ENCODE measurements at places on chromosomes 16 and 17. TPM values are rescaled to one million over a fixed set of nuclear protein-coding genes. Genes with fewer than 3 reads are reported as not detected.

- peaks cover 4% of the 10 kb centered on the region for H3K36me3 ChIP-seq
- no peak for DNase-seq
- H3K27me3 ChIP-seq: no peaks in the 10 kb centered on the region
- no peak overlapping the region for H3K27ac ChIP-seq
- H3K4me1 ChIP-seq: no peaks in the 10 kb centered on the region
These were observed 2.1 kb downstream of the IGFALS start for GRCh38 chr16:1791256-1791942.

DNA sequence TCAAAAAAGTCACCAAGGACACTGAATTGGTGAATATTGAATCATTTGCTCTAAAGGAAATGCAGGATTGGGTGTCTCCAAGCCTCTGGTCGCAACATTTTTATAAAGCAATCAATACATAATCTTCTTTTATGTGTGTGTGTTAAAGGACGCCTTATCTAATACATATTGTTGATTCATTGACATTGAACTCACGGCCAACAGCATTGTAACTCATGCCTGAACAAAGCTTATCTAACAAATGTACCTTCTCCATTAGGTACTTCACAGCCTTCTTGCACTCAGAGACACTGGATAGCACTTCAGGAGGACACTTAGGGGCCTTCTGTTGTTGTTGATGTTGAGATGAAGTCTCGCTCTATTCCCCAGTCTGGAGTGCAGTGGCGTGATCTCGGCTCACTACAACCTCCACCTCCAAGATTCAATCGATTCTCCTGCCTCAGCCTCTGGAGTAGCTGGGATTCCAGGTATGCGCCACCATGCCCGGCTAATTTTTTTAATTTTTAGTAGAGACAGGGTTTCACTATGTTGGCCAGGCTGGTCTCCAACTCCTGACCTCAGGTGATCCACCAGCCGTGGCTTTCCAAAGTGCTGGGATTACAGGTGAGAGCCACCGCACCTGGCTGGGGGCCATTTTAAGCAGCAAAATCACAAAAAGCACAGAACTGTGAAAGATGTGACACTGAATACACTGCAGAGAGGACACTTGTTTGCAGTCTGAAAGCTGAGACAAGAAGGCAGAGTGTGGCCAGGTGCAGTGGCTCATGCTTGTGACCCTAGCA lies 13.2 kb upstream of the PDXDC1 start:
- H3K27me3 ChIP-seq: peaks cover 14% of the 10 kb centered on the region
- no peak for DNase-seq
- H3K36me3 ChIP-seq: no peaks in the 10 kb centered on the region
- H3K4me1 ChIP-seq: no peaks in the 10 kb centered on the region
- H3K4me3 ChIP-seq: no peak overlapping the region

- H3K36me3 ChIP-seq: peaks cover 8% of the 10 kb centered on the region
- H3K4me1 ChIP-seq: peaks cover 48% of the 10 kb centered on the region
- no peak overlapping the region for H3K4me3 ChIP-seq
- H3K27me3 ChIP-seq: peaks cover 26% of the 10 kb centered on the region
- no peak for DNase-seq
These were observed 21.1 kb downstream of the ZNF213 start for GRCh38 chr16:3155972-3156371.

- no peak for DNase-seq
- peaks cover 2% of the 10 kb centered on the region for H3K36me3 ChIP-seq
- H3K27ac ChIP-seq: no peak overlapping the region
- H3K4me1 ChIP-seq: no peaks in the 10 kb centered on the region
- H3K4me3 ChIP-seq: no peak overlapping the region
These were observed 54.0 kb downstream of the MRTFB start for GRCh38 chr16:14125000-14125681.

DNA sequence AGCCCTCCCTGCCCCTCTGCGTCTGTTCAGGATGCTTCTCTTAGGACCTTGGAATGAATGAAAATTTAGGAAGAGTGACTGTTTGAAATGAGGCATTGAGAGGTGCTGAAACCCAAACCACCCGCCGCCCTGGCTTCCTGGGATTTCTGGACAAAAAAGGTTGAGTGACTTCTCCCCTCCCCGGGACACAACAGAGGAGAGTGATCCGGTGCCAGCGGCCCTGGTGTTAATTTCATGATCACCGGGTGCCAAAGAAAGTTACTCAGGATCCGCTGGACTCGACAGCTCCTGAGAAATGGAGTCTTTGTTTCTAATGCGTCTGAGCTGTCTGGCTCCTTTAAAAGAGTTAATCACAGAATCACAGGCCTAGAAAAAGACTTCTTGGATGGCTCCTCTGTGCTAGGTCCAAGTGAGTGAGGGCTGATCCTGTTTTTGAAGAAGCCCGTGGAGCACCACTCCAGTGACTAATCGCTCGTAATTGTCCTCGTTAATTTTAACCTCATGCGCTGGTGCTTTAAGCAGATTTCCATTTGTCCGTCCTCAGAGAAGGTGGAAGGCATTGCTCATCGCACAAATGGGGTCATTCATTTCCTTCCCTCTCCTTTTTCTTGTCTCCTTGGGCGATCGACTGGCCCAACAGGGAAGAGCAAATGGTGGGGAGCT lies 144.4 kb upstream of the ZFHX3 start:
- no peak overlapping the region for H3K4me3 ChIP-seq
- no peaks in the 10 kb centered on the region for H3K27me3 ChIP-seq
- H3K36me3 ChIP-seq: no peaks in the 10 kb centered on the region
- H3K27ac ChIP-seq: no peak overlapping the region
- DNase-seq: no peak

- DNase-seq: no peak
- peaks cover 2% of the 10 kb centered on the region for H3K27me3 ChIP-seq
- H3K36me3 ChIP-seq: peaks cover 14% of the 10 kb centered on the region
- H3K4me3 ChIP-seq: peak overlapping the region; percentile 64
- peak overlapping the region; percentile 81 for H3K27ac ChIP-seq
These were observed 2.3 kb upstream of the HOXB2 start for GRCh38 chr17:48546924-48547807.

GRCh38 chr17:65013613-65014391 lies 42.7 kb downstream of the GNA13 start:
- H3K4me1 ChIP-seq: peaks cover 49% of the 10 kb centered on the region
- no peaks in the 10 kb centered on the region for H3K27me3 ChIP-seq

- no peaks in the 10 kb centered on the region for H3K4me1 ChIP-seq
- no peak overlapping the region for H3K27ac ChIP-seq
- H3K27me3 ChIP-seq: peaks cover 22% of the 10 kb centered on the region
- H3K4me3 ChIP-seq: no peak overlapping the region
- no peak for DNase-seq
These were observed 103.9 kb upstream of the SEC14L1 start for GRCh38 chr17:77036841-77037381.

DNA sequence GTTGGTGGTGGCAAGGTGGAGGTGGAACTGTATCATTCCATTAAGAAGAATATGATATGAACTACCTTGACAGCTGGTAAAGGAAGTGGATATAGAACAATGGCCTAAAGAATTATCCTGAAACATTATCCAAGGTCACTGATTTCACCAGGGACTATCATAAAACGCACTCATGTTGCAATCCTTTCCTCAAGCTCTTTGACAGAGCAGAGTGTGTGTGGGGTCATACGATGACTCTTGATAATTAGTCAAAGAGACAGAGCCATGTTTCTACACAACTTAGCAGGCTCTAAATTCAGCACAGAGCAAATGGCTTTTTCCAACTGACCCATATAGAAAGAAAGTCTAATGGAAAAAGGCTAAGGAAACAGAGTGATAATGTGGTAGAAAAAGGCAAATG lies 126.4 kb upstream of the ANKFN1 start:
- peaks cover 17% of the 10 kb centered on the region for H3K4me1 ChIP-seq
- H3K27me3 ChIP-seq: peaks cover 8% of the 10 kb centered on the region
- no peaks in the 10 kb centered on the region for H3K36me3 ChIP-seq
- H3K27ac ChIP-seq: no peak overlapping the region
- no peak overlapping the region for H3K4me3 ChIP-seq

GRCh38 chr16:4016005-4016352 lies 100.3 kb downstream of the ADCY9 start:
- no peaks in the 10 kb centered on the region for H3K27me3 ChIP-seq
- H3K4me3 ChIP-seq: no peak overlapping the region
- DNase-seq: no peak
- H3K27ac ChIP-seq: no peak overlapping the region
- H3K36me3 ChIP-seq: no peaks in the 10 kb centered on the region

GRCh38 chr16:67208154-67208896 lies 9.4 kb downstream of the ELMO3 start:
- no peaks in the 10 kb centered on the region for H3K27me3 ChIP-seq
- peak overlapping the region; percentile 14 for H3K27ac ChIP-seq
- no peak for DNase-seq
- peaks cover 2% of the 10 kb centered on the region for H3K4me1 ChIP-seq

- no peaks in the 10 kb centered on the region for H3K27me3 ChIP-seq
- no peak overlapping the region for H3K4me3 ChIP-seq
- no peak for DNase-seq
- no peak overlapping the region for H3K27ac ChIP-seq
These were observed 5.9 kb downstream of the ZDHHC7 start for GRCh38 chr16:85005285-85006069.

- no peak overlapping the region for H3K4me3 ChIP-seq
- H3K27ac ChIP-seq: no peak overlapping the region
- H3K36me3 ChIP-seq: no peaks in the 10 kb centered on the region
- no peaks in the 10 kb centered on the region for H3K27me3 ChIP-seq
- H3K4me1 ChIP-seq: no peaks in the 10 kb centered on the region
- no peak for DNase-seq
These were observed 21.9 kb downstream of the KCNJ2 start for GRCh38 chr17:70190959-70191805.

- no peak overlapping the region for H3K4me3 ChIP-seq
- no peak overlapping the region for H3K27ac ChIP-seq
- no peaks in the 10 kb centered on the region for H3K4me1 ChIP-seq
- no peak for DNase-seq
These were observed 23.6 kb downstream of the IRX5 start for GRCh38 chr16:54954220-54954619.

DNA sequence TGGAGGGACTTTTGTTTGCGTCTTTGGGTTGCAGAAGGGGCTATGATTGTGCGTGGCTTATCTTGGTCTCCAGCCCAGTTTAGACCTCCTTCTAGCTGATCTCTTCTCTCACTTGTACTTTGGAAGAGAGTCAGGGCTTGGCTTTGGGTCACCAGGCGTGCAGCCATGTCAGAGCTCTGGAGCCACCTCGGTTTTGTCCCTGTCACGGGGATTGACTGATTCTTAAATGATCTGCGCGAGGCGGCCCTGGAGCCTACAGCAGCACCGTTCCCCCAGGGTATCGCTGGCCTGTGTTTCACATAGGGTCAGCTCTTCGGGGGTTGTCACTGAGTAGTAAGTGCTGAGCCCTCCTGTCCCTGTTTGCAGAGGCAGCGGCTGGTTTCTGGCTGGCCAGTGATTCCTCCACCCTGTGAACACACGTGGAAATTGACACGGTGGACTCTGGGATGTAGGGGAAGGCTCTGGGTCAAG lies 209.8 kb upstream of the CHMP6 start:
- peaks cover 88% of the 10 kb centered on the region for H3K4me1 ChIP-seq
- no peak for DNase-seq
- peaks cover 54% of the 10 kb centered on the region for H3K36me3 ChIP-seq
- no peaks in the 10 kb centered on the region for H3K27me3 ChIP-seq
- peak overlapping the region; percentile 90 for H3K27ac ChIP-seq

DNA sequence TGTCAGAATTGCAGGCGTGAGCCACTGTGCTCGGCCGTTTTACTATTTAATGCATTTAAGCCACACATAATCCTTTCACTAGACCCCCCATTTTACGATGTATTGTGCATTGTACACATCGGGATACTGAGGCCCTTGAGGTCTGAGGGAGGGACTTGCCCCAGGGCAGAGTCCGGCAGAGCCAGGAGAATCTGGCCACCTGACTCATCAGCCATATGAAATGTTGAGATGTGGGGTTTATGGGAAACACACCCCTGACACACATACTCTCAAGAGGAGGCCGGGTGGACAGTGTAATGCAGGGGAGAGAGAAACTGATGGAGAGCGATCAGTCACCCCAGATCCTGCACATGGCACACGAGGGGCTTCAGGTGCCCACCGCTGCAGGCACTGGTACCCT lies 196.6 kb downstream of the ZNF423 start:
- H3K4me3 ChIP-seq: no peak overlapping the region
- H3K4me1 ChIP-seq: no peaks in the 10 kb centered on the region
- DNase-seq: no peak
- no peak overlapping the region for H3K27ac ChIP-seq

DNA sequence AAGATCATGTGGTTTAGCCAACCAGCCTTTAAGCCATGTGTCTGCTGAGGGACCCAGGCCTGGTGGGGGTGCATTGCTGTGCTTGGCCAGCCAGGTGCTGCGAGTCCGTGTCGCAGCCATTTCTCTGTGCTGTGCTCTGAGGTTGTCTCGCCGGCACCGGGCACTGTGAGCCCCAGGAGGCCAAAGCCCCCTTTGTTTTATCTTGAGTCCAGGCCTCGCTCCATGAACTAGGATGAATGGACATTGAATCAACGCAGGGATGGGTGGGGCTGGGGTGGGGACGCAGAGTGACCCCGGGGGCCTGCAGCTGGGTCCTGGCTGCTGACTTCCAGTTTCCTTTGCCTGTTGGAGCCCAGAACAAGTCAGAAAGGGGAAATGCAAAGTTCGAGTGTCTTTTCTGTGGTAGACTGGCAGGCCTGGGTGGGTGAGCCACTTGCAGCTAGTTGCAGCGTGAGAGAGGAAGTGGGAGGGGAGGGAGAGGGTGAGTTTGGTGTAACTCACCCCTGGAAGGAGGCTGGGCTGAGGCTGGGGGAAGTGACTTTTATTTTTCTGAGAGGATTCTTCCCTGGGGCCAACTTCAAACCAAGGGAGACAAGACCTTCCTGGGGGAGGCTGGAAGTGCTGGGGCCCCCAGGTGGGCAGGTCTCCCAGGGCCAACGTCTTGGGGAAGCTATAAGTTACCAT lies 324.7 kb downstream of the SEC14L1 start:
- H3K27me3 ChIP-seq: no peaks in the 10 kb centered on the region
- peaks cover 79% of the 10 kb centered on the region for H3K36me3 ChIP-seq
- H3K4me3 ChIP-seq: peak overlapping the region; percentile 63
- H3K27ac ChIP-seq: peak overlapping the region; percentile 91
- peaks cover 90% of the 10 kb centered on the region for H3K4me1 ChIP-seq
- peak; percentile 92 for DNase-seq

DNA sequence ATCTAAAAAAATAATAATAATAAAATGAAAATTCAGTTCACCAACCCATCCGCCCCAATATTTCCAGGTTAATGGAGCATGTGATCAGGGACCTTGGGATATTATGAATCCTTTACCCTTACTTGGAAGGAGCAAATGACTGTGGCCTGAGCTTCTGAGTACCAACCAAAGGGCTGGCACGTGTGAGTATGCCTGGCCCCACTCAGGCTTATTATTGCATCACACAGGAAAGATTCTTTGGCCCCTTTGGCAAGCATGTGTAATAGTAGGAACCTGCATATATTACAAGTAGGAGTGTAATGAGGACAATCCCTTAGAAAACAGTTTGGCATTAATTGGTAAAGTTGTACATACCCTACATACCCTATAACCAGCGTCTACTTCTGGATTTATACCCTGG lies 7.2 kb upstream of the C17orf78 start:
- no peaks in the 10 kb centered on the region for H3K27me3 ChIP-seq
- no peak overlapping the region for H3K4me3 ChIP-seq
- no peak overlapping the region for H3K27ac ChIP-seq
- DNase-seq: no peak

- H3K36me3 ChIP-seq: peaks cover 46% of the 10 kb centered on the region
- DNase-seq: peak; percentile 60
- peaks cover 31% of the 10 kb centered on the region for H3K4me1 ChIP-seq
- H3K27ac ChIP-seq: peak overlapping the region; percentile 57
These were observed 21.7 kb downstream of the KNOP1 start for GRCh38 chr16:19696328-19696727.

GSE1 gene
- 48.9 TPM for total RNA-seq

CCL23 gene
- total RNA-seq: not detected

CTF1 gene
- total RNA-seq: 0.23 TPM

PRM2 gene
- not detected for total RNA-seq

RRAD gene
- not detected for total RNA-seq

HERPUD1 gene
- 95.2 TPM for total RNA-seq
